ENCODE measurements at places on chromosomes 16 and 17.

GRCh38 chr17:18859256-18859655 is 1.3 kb downstream of the PRPSAP2 start:
- no peak for DNase-seq

DNA sequence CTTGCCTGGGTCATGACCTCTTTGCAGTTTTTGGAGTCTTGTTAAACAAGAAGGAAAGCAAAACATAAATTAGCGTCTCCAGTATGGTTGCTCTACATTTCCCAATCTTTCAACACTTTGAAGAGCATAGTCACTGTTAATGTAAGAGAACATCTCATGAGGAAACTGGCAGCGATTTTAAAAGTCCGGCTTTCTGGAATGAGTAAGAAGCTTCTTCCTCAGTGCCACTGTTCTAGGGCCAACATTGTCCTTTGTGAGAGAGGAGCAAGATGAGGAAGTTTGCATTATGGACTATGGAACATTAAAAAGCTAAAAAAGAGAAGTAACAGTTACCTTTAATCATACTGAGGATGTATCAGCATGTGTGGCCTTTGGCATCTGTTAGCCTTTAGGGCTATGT is 73.1 kb downstream of the WNT3 start:
- DNase-seq = no peak

GRCh38 chr17:49051269-49051668 is 54.1 kb downstream of the IGF2BP1 start:
- no peak for DNase-seq

GRCh38 chr16:18942061-18942460 is 15.9 kb upstream of the SMG1 start:
- no peak for DNase-seq

DNA sequence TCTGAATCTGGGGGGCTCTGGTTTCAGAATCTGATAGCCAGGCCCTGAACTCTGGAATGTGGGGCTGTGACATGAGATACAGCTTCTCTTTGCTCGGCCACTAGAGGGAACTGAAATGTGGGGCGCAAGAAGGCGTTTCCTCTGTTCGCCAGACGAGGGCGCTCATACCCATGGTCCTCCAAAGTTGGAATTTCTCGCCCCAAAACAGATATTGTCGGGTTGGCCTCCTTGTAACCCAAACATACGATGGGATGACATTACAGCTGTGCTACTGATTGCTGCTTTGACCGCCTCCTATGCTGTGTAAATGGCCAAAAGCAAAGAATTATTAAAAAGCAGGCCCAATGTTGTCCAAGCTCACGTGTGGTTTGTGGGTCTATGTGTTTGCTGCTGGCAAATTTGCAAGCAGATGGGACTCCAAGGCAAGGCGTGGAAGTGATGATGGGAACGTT is 13.1 kb upstream of the MSI2 start:
- DNase-seq = no peak

- DNase-seq = no peak
Measured at GRCh38 chr17:41586863-41587495, at the start of gene KRT14. Gene KRT14 (minus strand): TSS chr17:41586895. CDS start chr17:41586834, 61 bp downstream.

GRCh38 chr17:4204190-4204589 is 59.6 kb downstream of the ANKFY1 start:
- no peak for DNase-seq

GRCh38 chr16:86449446-86450095 is 60.8 kb upstream of the FOXF1 start:
- DNase-seq = no peak

- no peak for DNase-seq
Measured at GRCh38 chr17:1787301-1787902, 25.5 kb downstream of the SERPINF1 start.

GRCh38 chr16:56960681-56961281 is 969 bp upstream of the CETP start:
- DNase-seq = no peak

- no peak for DNase-seq
Measured at GRCh38 chr17:44930667-44931066, 15.4 kb upstream of the GFAP start.

DNA sequence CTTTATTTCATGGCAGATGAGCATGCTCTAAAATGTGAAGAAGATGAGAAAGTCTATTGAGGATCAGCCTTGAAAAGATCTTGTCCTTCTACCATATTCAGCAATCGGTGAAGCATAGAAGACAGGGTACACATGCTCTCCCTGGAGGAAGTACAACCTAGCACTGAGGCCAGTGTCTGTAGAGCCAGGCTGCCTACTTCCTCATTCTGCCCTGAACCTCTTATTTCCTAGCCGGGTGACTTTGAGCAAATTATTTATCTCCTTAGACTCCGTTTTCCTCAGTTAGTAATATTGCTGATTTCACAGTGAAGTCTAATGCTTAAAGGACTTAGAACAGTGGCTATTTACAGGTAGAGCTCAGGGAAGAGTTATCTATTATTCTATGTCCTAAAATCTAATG is 58.4 kb downstream of the TMEM100 start:
- DNase-seq = no peak

GRCh38 chr17:66691644-66692420 is 143.1 kb upstream of the CACNG5 start:
- no peak for DNase-seq

- no peak for DNase-seq
Measured at GRCh38 chr17:33375103-33375502, 82.0 kb upstream of the ASIC2 start.

GRCh38 chr17:51585514-51586104 is 325.3 kb downstream of the UTP18 start:
- DNase-seq = no peak

DNA sequence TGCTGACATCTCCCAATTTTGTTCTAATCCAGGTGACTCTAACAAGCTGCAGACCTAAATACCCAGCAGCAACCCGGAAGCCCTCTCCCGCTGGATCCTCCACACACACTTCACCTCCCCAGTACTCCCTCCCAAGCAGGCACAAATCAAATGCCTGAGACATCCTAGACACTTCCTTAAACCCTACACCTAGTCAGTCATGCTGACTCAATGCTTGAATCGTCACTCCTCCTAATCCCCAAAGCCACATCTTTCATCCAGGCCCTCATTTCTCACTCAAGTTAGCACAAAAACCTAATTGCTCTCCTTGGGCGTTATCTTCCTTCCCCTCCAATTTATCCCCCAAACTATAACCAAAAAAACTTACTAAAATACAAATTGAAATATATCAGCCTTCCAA is 32.7 kb downstream of the CMC2 start:
- DNase-seq = no peak

DNA sequence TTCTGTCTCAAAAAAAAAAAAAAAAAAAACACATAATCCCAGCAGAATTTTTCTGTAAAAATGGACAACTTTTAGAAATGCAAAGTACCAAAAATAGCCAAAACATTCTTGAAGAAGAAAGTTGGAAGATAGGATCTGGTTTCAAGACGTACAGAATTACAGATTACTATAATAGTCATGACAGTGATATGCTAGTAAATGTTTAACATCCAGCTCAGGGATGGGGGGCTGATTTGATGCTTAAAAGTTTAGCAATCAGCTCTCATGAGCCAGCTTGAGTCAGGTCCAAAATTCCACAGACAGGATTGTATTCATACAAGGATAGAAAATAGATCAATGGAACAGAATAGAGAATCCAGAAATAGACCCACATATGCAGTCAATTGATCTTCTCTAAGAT is 100.5 kb downstream of the CYB561 start:
- no peak for DNase-seq

GRCh38 chr17:44840936-44841335 is 6.7 kb upstream of the HIGD1B start:
- no peak for DNase-seq

DNA sequence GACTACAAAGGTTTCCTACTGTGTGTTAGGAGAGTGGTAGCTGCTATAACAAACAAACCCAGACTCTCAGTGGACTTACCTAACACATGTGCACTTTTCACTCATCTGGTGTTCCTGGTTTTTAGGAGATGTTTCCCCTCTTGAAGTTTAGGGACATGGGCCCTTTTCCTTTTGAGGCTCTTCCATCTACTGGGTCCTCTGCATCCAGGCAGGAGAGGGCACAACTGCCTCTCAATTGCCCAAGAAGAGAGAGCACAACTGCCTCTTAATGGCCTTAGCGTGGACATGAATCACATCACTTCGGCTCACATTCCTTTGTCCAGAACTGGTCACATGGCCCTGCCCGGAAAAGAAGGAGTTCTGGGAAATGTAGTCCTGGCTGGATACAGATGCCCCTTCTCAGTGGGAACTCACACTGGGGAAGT is 9.8 kb upstream of the TNRC6C start:
- no peak for DNase-seq

DNA sequence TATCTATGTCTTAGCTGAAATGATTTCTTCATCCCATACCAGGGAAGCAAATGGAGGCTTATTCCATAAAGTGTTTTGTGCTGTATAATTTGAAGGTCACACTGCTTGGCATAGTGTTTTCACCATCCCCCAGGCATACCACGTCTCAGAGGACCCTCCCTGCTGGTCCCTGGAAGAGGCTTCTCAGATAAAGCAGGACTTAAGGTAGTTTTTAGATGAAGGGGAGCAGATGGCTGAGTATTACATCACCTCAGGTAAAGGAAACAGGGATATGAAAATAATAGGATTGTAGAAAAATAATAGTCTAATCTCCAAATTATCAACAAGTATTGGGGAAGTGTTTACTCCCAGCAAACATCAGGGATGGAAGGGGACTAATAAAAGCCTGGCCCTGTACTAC is 7.3 kb upstream of the SMG1 start:
- DNase-seq = no peak

- DNase-seq = no peak
Measured at GRCh38 chr16:89253548-89254287, 36.2 kb downstream of the ZNF778 start.

DNA sequence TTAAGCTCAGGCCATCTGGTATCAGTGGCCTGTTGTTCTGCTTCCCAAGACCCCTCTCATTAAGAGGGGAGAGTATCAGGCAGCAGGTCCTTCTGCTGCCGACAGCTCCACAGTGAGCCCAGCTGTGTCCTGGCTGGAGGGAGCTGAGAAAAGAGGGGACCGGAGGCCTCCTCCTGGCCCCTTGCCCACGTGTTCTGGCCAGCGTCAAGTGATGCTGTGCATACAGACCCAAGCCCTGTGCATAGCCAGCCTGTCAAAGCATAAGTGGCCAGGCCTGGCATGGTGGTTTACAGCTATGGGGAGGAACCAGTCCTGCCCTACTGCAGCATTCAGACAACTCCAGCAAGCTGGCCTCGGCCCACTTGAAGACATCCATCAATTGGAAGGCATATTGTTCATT is 48.0 kb downstream of the ABCC6 start:
- no peak for DNase-seq

DNA sequence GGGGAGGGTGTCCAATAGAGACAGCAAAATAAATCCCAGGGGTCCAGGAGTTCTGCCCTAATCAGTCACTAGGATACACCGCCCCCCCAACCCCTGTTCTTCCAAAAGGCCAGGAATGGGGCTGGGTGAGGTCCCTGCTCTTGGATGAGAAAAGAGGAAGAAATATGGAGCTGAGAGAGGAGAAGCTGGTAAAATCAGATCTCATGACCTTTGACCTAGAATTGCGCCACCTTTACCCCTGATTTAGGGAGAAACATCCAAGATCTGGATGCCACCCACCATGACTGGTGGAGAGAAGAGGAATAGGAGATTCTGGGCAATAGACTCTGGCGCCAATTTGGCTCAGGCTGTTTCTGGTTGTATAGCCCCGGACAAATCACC is 707 bp upstream of the CACNB1 start:
- no peak for DNase-seq

DNA sequence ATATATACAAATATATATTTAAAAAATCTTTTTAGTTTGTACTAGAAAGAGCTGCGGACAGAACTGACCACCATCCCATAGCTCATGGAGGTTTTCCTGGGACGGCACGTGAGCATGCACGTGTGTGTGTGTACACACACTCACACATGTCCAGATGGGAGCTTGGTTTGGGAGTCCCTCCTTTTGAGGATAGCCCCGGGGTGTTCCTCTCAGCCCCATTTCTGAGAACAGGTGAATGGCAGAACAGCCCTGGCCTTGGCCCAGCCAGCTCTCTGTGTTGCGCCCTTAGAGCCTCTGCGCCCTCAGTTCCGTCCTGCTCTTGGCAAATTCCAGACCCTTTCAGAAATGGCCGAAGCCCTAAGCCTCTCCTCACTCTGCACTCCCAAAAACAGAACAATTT is 70.1 kb downstream of the AMFR start:
- DNase-seq = no peak

GRCh38 chr17:60305141-60305540 is 86.8 kb downstream of the USP32 start:
- no peak for DNase-seq

GRCh38 chr17:15442311-15443180 is 24.9 kb downstream of the CDRT4 start:
- no peak for DNase-seq

GRCh38 chr16:73064994-73065545 is 17.1 kb upstream of the ZFHX3 start:
- DNase-seq = no peak

- no peak for DNase-seq
Measured at GRCh38 chr17:72119873-72120641, 763 bp upstream of the SOX9 start.

DNA sequence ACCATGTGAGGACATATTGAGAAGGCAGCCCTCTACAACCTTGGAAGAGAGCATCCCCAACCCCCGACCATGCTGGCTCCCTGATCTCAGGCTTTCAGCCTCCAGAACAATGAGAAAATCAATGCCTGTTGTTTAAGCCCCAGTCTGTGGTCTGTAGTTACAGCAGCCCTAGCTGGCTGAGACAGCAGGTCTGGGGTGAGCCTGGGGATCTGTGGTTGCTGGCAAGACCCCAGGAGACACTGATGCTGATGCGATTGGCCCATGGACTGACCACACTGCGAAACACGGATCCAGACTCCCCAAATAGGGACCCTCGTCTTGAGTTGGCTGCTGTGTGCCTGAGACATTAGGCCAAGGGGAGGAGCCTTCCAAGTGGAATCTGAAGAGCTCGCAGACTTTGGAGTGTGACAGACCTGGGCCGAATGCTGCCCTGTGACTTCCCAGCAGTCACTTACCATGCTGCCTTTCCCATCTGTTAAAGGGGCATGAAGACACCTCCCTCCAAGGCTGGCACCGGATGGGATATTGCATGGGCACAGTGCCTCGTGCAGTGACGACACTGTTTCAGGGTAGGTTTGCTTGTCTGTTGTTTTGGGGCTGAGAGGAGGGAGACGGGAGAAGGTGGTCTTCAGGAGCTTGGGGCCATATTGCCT is 147.8 kb upstream of the RPL38 start:
- no peak for DNase-seq

GRCh38 chr17:28907709-28908475 is 5.0 kb upstream of the DHRS13 start:
- no peak for DNase-seq

DNA sequence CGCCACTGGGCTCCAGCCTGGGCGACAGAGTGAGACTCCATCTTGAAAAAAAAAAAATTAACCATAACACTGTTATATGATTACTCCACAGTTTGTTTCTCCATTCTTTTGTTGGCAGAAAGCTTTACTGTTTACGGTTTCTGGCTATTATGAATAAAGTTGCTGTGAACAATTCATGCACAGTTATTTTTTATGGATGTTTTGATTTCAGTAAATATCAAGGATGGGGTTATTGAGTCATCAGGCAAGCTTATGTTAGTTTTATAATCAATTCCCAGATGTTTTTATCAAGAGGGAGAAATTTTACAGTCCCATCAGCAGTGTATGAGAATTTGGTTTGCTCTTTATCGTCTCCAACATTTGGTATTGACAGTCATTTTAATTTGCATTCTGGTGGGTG is 67.9 kb downstream of the TAOK1 start:
- DNase-seq = no peak

Data from NCI-H1930 (cell line).